Fibroblast of the aortic adventitia (primary cell): ENCODE measurements at places on chromosomes 6 and 20. TPM values are rescaled to one million over a fixed set of nuclear protein-coding genes. Genes with fewer than 3 reads are reported as not detected.
A peak's percentile ranks its signal among the peaks of the same experiment; 100 is the strongest.

- no peak for DNase-seq
Measured at GRCh38 chr20:17790296-17790695, 90.5 kb downstream of the BANF2 start.

GRCh38 chr6:151641028-151641427, 147.2 kb downstream of the CCDC170 start:
- DNase-seq, result no peak

Gene SLC17A3
- total RNA-seq, result 1.1 TPM in 1 of 2 replicates, not detected in the other

- no peak for DNase-seq
Measured at GRCh38 chr20:13021205-13021970, 12.6 kb downstream of the SPTLC3 start.

DNA sequence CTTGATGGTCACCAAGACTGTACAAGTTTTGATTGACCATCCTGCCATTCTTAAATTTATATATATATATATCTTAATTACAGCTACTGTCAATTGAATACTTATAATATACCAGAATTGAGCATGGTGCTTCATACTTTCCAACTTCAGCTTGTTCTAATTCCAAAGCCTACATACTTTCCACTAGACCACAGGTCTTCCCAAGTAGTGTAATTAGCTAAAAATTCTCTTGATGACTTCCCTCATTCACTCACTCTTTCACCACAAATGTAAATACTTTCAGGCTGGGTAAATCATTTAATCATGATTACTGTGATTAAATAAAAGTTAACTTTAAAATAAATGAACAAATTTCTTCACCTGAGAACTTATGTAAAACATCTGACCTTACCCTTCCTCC, 3.4 kb downstream of the ASF1A start:
- DNase-seq, result no peak

Gene HFE
- 7.4 and 9.0 TPM in 2 replicates for total RNA-seq

Gene MAN1A1
- total RNA-seq, result 93.1 and 175 TPM in 2 replicates

DNA sequence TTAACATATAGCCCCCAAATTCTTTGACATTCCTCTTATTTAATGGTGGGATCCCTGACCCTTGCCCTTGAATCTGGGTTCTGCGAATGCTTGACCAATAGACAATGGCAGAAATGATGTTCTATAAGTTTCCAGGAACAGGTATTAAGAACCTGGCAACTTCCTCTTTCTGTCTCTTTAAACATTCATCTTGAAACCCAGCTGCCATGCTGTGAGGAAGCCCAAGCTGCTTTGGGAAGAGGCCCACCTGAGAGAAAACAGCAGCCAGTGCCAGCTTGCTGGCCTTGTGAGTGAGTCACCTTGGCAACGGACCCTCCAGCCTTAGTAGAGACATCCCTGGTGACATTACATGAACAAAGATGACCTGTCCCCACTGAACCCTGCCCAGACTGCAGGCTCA, 45.2 kb upstream of the RALY start:
- no peak for DNase-seq

GRCh38 chr6:90286884-90287488, 9.7 kb downstream of the BACH2 start:
- DNase-seq, result peak; percentile 27

GRCh38 chr6:166315436-166315835, 7.2 kb upstream of the PRR18 start:
- no peak for DNase-seq

GRCh38 chr20:37757550-37757949, 63.7 kb downstream of the CTNNBL1 start:
- DNase-seq, result no peak

DNA sequence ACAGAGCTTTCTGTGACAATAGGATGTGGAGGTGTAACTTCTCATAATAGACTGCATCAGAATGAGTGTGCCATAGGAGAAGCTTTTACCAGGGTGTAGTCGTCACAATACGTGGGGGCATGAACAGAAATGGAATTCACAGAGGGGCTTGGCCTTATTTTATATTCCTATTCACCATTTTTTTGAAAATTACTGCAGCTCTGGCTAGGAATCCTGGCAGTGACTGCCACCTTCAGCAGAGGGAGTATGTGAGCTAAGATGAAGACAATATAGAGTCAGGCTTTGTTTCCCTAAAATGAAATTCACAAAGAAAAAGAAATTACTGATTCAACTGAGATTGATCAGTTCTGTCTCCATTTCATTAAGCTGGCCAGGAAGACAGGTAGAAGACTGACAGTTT, 13.9 kb downstream of the TOMM6 start:
- peak; percentile 41 for DNase-seq

DNA sequence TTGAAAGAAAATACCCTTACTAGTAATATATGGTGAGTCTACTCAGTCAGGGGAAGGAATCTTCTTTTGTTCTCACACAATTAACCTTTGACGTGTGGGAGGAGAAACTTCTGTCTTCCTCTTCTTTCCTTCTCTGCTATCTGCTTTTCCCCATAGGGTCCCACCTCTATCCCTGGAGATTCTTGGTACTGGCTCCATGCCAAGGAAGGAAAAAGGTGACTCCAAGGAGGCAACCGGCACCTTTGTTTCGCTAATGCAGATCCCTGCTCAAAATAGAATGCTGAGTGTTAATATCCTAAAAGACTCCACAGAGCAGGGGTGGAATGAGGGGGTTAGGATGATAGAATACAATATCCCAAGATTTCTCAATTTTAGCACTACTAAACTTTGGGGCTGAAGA, 116.7 kb downstream of the CD164 start:
- DNase-seq, result no peak

Gene EDN1
- total RNA-seq, result 2.3 and 7.4 TPM in 2 replicates

- DNase-seq, result no peak
Measured at GRCh38 chr6:35494161-35494563, 2.7 kb downstream of the TEAD3 start.

DNA sequence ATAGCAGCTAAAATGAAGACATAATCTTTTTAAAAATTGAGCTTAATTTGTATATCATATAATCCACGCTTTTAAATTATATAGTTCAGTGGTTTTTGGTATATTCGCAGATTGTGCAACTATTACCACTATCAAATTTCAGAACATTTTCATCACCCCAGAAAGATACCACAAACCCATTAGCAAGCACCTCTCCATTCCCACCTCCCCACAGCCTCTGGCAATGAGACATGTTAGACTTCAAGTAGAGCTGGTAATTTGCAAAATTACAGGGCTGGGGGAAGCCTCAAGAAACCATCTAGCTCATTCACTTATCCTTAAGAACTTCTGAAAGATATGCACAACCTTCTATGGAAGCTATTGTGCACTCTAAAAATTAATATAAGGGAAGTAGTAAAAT, 37.2 kb downstream of the TRMT6 start:
- no peak for DNase-seq

DNA sequence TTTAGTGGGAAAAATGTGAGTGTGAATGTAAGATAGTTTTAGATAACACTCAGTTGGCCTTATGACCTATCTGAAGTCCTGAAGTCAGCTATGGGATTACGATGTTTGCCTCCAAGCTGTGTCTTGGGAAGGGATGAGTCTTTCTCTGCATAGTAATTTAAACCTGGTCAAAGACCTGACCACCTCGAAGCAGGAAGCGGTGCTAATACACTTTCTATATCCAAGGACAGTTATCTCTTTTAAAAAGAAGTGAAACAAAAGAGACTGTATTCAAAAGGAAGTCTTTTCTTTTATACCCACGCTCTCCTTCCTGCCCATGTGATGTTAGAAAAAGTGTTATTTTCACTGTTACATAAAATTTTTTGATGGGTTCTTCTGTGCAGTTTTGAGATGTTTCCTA, 94.9 kb downstream of the JARID2 start:
- DNase-seq, result no peak

DNA sequence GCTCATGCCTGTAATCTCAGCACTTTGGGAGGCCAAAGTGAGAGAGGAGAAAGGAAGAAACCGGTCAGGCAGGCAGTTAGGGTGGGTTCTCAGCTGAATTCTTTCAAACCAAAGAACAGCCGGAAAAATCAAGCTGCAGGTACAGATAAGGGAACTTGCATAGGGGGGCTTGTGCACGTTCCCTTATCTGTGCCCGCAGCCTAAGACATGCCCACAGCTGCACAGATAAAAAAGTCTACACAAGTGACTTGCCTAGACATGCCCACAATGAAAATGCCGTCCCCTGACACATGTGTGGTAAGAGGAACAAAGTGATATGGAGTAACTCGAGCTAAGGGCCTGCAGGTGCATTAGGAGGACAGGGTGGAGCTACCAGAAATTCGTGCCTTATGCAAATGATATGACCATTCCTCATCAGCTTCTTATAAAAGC, 175.8 kb upstream of the SALL4 start:
- no peak for DNase-seq

Gene SLC35F1
- not detected in 2 replicates for total RNA-seq

DNA sequence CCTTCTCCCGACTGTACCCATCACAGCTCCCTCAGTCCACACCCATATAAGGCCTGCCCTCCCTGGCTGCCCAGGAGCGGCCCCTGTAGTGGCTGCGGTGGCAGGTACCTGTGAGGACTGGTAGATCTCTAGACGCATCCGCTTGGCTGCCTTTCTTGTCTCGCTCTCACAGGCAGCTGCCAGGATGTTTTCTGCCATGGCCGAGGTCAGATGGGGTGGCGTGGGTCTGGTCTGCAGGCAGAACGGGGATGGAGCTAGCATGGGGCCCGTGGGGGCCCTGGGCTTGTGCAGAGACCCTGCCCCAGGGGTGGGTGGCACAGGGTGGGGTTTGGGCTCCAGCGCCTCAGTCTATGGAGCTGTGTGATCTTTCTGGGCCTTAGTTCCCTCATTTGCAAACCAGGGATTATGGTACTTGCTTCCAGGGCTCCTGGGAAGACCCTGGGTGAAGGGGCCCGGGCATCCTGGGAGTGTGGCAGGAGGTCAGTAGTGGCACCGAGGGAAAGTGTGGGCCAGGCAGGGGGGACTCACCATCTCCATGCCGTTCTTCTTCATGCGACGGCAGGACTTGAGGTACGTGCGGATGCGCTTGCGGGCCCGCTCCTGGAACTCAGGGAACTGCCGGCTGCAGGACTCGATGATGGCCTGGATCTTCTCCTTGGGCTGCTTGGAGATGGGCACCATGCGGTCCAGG, 94.8 kb downstream of the ASXL1 start:
- DNase-seq, result no peak

- DNase-seq, result peak; percentile 25
Measured at GRCh38 chr6:42947950-42948349, 12.6 kb upstream of the GNMT start.

DNA sequence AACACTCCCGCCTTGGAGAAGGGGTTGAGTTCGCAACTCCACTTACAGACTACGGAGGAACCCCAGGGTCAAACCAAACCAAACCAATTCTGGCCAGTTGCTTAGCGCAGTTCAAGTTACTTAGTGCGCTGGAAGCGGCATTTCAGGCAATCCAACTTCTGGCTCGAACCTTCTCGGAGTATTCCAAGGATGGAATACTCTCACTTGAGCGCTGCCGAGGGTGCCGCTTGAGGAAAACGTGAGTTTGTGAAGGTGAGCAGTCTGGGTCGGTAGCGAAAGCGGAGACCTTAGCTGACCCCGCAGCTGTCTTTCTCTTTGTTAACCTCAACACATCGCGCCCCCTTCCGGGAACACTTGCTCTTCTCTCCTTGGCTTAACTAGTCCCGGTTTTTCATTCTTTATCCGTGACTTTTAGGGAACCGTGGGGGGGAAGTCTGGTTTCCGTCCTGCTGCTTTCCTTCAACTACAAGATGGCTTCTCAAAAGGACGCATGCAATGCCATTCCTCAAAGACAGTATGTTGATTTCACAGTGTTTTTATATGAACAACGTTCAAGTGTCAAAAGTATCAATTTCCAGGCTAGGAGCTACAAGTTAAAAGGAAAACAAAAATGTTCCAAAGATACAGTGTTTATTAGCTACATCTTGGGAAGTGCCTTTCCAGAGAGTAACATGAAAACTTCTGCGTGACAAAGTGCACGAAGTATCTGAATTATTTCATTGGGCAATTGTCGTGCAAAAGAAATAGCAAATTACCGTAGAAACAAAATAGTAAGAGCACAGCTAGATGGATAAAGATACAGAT, 741 bp upstream of the PNISR start:
- DNase-seq, result peak; percentile 83

DNA sequence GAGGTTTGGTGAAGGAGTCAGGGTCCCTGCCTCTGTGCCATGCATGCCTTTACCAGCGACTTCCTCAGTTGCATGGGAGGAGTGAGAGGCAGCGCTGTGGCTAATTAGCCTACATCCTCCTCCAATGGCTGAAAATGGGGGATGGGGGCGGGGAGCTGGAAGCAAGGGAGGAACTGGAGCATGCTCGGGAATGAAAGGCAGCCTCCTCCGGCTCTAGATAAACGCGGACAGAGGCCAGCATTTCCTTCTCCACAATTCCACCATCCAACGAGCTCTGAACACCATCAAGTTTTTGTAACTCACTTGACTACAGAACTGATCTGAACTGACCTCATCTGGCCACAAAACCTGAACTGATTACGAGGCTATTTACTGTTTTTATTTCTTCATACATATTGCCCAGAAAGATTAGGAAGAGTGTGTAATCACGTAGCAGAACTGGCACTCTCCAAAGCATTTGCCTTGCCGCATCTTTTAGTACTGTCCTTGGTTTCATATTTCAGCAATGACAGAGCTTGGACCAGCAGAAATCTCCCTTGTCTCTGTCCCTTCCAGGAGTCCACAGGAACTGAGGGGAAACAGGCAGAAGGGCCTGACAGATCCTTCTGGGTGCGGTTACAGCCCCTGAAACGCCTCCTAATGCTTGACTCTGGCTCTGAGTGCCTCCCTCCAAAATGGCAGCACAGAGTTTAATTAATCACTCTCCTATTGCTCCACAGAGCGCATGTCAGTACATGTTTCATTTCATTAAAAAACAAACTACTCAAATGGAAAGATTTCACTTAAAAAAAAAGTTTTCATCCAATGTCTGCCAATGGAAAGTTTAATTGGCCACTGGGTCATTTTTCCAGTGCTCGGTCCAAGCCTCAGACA, 58.2 kb upstream of the TRAF3IP2 start:
- DNase-seq, result peak; percentile 71

Gene WFDC5
- total RNA-seq, result not detected in 2 replicates
